ENCODE measurements at places on chromosomes 7 and 10. TPM values are rescaled to one million over a fixed set of nuclear protein-coding genes. Genes with fewer than 3 reads are reported as not detected.

DNA sequence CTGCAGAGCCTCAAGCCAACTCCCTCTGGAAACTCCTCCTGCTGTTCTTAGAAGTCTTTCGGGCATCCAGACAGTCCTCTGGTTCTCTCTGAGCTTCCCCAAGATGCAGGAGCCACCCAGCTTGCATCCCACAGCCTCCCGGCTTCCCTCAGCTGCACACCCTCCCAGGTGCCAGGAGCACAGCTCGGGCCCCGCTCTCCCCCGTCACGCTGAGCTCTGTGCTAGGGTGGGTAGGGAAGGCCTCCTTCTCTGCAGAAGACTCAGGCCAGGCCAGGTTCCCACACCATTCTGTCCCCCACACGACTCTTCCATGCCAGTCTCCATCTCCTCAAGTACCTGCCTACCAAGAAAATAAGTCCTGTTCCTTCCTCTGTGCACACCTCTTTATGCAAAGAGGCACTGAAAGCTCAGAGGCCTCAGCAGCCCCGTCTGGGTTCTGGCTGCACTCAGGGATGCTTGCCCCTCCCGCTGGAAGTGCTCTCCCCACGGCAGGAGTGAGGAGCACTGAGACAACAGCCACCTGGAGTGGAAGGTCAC is 537.1 kb downstream of the PTPRN2 start:
- H3K27ac ChIP-seq: no peak overlapping the region
- H3K36me3 ChIP-seq: no peaks in the 10 kb centered on the region
- DNase-seq: no peak
- H3K4me3 ChIP-seq: no peak overlapping the region

DNA sequence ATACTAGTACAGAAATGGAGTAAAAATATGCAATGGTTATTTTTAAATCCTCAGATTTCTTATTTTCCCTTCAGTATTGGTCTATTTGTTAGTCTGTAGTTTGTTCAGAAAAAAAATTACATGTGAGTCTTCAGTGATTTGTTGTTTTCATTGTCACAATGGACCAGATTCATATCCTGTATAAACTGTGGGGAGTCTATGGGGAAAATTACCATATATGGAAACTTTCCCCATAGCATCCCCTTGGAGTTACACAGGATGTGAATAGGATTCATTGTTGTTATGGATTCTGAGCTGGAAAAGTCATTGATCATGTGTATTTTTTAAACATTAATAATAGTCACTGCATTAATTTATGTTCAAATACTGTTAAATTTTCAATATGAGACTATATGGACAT is 72.6 kb downstream of the ST7 start:
- H3K4me3 ChIP-seq: no peak overlapping the region
- H3K36me3 ChIP-seq: peaks cover 5% of the 10 kb centered on the region
- no peaks in the 10 kb centered on the region for H3K27me3 ChIP-seq

Gene DNTT
- total RNA-seq: not detected

DNA sequence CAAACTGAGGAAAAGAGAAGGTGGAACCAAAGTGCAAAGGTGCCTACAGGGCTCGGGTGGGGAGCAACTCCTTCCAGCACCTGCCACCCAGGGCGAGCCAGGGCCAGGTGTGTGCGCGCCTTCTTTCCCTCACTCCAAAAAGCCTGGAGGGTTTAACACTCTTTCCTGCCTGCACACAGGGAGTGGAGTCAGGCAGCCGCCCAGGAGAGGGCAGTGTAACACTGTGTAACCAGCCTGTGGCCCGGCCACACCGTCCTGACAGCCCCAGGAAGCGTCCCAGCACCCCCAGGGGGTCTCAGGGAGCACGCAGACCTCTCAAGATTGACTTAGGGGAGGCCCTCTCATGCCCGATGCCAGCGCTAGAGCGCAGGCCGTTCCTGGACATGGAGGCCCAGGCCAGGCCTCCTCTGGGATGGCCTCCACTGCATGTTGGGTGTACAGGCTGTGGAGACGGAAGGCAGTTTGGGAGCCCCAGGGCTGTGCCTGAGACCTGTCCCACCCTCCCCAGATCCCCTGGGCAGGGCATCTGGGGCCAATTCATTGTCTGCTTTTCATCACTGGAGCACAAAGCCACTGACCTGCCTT is 13.4 kb downstream of the BRI3 start:
- peak; percentile 30 for DNase-seq
- H3K27me3 ChIP-seq: no peaks in the 10 kb centered on the region
- no peaks in the 10 kb centered on the region for H3K4me1 ChIP-seq
- no peak overlapping the region for H3K4me3 ChIP-seq

- H3K27me3 ChIP-seq: no peaks in the 10 kb centered on the region
- H3K27ac ChIP-seq: no peak overlapping the region
- peaks cover 11% of the 10 kb centered on the region for H3K4me1 ChIP-seq
- DNase-seq: no peak
Observed at GRCh38 chr7:134690016-134690415, 43.4 kb downstream of the BPGM start.

Gene GNGT1
- not detected for total RNA-seq

- H3K4me1 ChIP-seq: no peaks in the 10 kb centered on the region
- no peaks in the 10 kb centered on the region for H3K36me3 ChIP-seq
Observed at GRCh38 chr7:29502133-29502532, 61.5 kb upstream of the PRR15 start.

- no peak for DNase-seq
- no peaks in the 10 kb centered on the region for H3K4me1 ChIP-seq
- H3K4me3 ChIP-seq: no peak overlapping the region
- no peak overlapping the region for H3K27ac ChIP-seq
Observed at GRCh38 chr10:28872587-28873165, 195.4 kb downstream of the BAMBI start.
